Stimulated activated naive CD4-positive, alpha-beta T cell treated with Interleukin-2 at 50 U/mL for 16 hours (primary cell): ENCODE measurements at places on chromosomes 6 and 20.

DNA sequence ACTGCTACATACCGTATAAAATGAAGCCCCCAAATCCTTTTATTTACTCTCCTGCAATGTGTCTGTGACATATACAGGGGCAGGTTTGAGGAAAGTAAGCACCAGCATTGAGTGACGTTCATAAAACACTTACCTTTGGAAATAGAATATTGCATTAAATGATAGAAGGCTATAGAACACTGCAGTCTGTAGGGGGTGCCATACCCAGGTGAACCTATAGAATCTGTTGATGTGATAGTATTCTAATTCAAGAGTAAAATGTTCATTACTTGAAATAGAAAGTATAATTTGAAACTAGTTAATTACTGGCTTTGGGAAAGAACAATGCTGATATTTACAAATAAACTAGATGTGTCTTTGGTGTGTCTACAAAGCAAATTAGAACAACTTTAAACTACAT lies 47.0 kb upstream of the PRL start:
- DNase-seq = no peak

- DNase-seq = peak; percentile 58
Measured at GRCh38 chr6:16760516-16761470, at the start of gene ATXN1. Gene ATXN1 (minus strand): TSS chr6:16761460.

GRCh38 chr20:45993197-45993951 lies 15.3 kb upstream of the MMP9 start:
- DNase-seq = no peak

DNA sequence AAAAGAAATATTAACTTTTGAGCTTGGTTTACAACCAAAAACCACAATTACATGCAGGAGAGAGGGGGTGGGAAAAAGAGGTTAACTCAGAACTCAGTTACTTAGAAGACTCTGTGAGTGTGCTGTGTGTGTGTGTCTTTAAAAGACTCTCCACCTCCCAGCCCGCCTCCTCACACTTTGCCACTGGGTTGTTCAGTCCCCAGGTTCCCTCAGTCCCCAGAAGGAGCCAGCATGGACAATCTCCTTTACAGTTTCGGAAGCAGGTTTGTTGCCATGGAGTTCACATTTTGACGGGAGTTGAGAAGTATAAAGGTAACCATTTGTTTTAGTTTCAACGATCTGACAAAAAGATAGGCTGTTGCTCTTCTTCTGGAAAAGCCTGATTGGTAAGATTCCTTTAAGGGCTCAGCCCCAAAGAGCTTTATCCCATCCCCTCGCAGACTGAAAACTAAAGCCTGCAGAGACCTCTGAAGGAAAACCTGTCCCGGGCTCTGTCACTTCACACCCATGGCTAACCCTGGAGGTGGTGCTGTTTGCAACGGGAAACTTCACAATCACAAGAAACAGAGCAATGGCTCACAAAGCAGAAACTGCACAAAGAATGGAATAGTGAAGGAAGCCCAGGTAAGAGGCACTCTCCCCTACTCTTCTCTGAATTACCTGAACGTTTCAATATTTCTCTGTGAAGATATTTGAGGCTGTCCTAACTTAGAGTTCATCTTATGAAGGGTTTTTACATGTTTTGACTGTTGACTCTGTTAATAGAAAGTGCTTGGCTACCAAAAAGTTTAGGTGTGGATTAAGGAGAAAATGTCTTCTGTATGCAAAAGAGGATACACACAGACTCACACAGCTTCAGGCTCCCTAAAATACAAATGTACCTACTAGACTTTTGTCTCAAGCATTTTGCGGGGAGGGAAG lies at the start of gene SPTLC3:
TSS of gene SPTLC3 (plus strand) at position 212 of the 921 bp plus-strand sequence. CDS start at position 508, 296 bp downstream.
- DNase-seq = no peak

DNA sequence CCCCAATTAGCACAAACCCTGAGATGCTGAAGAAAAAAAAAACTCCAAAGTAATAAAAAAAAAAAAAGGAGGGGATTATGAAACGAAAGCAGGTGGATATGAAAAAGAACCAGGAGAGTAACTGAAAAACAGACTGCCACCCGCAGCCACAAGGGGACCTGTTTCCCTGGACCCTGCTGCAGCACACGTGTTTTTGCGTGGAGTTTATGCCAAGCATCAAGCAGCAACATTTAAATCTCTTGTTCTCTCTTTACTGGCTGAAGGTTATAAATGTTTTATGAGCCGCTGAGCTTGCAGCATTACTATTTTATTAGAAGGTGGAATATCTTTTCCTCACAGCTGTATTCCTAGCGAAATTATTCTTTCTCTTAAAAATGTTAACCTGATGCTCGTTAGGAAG lies 131.6 kb upstream of the OLIG3 start:
- DNase-seq = no peak

DNA sequence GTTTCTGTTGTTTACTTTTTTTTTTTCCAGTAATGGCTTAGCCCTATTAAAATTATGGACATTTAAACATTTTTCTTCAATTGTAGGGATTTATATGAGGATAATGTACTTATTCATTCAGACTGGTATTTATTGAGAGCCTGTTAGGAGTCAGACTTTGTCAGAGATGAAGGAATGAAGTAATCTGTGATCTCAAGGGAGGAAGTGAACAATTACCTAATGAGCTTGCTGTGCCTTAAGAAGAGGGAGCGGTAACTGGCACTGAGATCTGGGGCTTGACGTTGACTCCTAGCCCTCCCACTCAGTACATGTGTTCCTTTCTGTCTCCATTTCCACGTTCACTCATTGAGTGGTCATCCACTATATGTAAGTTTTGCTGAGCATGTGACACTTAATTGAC lies 12.6 kb downstream of the AFDN start:
- no peak for DNase-seq

- no peak for DNase-seq
Measured at GRCh38 chr6:37369321-37370201, 15.8 kb downstream of the RNF8 start.

DNA sequence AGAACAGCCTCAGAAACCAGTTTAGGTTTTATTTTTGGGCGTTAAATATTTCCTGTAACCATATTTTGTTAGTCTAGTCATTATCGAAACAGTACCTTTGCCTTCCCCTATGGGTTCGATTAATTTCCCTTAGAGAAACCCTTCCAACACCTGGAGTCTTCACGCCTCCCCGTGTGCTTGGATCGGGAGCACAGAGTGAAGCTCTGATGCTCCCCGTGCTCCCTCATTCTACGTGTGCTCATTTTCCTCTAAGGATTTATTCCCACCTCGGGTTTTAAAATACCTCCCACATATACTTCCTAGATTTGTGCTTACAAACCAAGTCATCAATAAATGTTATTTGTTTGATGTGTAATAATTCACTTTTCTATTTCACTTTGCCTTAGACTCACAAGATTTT lies 142.4 kb downstream of the TTLL2 start:
- DNase-seq = no peak

- no peak for DNase-seq
Measured at GRCh38 chr6:160027931-160028330, 59.0 kb downstream of the IGF2R start.

DNA sequence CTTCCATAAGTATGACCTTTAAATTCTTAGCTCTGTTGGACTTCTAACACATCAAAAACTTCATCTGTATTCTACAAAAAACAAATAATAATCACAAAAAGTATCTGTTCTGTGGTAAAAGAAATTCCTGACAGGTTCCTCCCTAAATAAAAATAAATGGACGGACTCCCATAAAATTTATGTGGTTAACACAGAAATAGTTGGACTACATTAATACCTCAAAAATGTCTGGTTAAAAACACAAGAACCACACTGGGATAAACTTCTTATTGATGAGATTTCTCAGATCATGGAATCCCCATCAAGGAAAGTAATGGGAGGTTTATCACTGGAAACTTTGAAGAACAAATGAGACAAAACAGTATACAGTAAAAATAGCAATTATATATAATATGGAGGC lies 172.4 kb downstream of the MOXD1 start:
- no peak for DNase-seq

DNA sequence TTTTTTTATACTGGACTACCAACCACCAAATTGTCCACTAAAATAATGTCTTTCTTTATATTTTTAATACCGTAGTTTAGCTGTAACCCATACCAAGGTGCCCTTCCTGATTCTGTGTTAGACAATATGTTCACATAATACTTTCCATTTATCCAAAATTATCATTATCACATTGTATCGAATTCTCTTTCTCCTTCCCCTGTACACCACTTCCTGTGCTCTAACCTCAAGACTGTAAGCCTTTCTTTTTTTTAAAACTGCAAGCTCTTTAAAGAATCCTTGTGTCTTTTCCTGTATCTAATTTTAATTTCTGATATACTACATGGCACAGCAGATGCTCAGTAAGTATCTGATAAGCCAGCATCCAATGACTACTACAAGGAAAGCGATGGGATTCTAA lies 917.5 kb downstream of the EYS start:
- DNase-seq = no peak

GRCh38 chr6:17066610-17067009 lies 35.2 kb upstream of the STMND1 start:
- DNase-seq = no peak

DNA sequence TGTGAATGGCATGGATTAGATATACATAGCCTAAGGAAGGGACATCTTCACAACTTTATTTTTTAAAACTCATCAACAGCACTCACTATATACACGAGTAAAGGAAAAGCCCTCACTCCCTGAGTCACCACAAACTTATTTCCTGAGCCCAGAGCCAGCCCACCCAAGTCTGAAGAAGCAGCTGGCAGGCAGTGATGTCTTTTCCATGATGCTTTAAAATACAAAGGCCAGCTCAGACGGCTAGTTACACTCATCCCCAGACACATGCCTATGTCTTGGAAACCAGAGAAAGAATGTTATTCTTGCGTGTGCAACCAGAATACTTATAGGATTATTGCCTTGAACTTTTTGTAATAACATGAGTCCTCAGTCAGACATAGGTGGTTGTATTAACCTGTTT lies 114.4 kb downstream of the ADGRG6 start:
- DNase-seq = no peak

DNA sequence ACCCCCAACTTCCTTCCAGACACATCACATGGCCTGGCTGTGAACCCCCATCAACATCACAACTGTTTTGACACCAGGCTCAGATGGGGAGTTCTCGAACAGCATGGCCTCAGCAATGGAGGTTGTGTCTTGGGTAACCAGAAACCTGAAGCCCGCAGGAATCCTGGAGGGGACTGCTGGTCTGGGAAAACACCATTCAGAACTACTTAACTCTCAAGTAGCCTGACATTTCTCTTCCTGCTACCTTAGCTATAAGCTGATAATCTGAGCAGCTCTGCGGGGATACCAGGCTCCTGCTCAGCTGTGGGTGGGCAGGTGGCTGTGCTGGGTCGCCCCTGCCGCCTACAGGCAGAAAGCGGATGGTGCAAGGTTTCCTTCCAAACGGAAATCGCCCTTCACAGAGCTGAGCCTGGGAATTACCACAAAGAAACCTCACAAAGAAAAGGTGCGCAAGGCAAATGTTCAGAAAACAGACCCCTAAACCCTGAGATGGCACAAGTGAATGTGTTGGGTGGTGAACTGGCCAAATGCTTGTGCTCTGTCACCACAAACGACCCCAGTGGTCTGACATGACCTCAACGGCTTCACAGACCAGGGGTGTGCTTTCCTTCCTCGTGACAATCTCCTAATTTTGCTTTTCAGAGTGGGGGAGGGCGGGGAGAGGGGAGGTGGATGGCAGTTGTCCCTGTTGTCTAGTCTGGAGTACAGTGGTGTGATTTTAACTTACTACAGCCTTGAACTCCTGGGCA lies 29.5 kb downstream of the SNX5 start:
- peak; percentile 32 for DNase-seq

- no peak for DNase-seq
Measured at GRCh38 chr20:40771848-40772511, 82.9 kb upstream of the MAFB start.

GRCh38 chr6:129701721-129702455 lies 8.1 kb downstream of the ARHGAP18 start:
- DNase-seq = no peak

DNA sequence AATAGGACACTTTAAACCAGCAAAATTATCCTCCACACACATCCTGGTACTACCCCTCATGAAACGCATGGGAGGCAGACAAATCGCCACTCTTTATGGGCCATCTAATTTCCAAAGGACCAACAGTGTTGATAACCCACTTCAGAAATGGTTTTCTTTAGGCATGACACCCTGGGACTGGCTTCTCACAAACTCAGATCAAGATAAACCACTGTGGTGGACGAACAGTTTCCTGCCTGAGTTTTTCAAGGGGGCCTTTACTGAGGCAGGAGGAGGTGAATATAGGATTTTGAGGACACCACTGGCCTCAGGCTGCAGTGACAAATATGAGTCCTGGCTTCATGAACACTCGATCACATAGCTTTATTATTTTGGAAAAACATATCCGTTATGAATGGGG lies 26.0 kb downstream of the TRAM2 start:
- DNase-seq = no peak

GRCh38 chr6:129183681-129184301 lies 300.9 kb downstream of the LAMA2 start:
- DNase-seq = no peak

- no peak for DNase-seq
Measured at GRCh38 chr6:27562027-27562410, 89.1 kb upstream of the ZNF184 start.

GRCh38 chr6:47377971-47378370 lies 68.3 kb upstream of the TNFRSF21 start:
- DNase-seq = no peak

DNA sequence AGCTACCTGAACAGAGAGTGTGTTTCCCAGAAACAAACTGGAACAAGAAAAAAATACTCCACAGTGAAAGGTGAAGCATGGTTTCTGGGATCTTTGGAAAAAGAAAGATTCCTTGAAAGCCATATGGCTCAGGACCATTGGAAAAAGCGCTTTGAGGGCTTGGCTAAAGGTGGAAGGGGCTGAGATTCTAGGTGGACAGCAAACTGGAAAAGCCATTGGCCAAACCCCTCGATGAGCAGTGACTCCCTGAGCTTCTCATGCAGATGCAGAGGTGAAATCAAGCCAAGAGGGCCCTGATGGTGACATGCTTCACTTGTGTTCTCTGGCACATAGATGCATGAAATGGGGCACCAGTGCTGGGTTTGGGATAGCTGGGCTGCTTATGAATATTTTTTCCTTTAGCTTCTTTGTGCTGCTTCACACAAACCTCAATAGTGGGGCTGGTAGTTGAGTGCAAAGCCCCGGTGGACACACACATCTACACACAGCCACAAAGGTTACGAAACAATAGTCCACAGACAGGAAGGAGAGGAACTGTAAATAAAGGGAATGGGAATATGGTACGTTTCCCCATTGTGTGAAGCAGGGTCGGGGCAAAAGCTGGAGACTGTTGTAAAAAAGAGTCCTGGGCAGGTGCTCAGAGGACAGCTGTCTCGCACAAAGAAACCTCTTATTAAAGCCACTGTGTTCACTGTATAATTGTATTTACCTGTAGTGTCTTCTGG lies 117.8 kb downstream of the FOXA2 start:
- no peak for DNase-seq
